ENCODE measurements at places on chromosomes 1 and 21.

DNA sequence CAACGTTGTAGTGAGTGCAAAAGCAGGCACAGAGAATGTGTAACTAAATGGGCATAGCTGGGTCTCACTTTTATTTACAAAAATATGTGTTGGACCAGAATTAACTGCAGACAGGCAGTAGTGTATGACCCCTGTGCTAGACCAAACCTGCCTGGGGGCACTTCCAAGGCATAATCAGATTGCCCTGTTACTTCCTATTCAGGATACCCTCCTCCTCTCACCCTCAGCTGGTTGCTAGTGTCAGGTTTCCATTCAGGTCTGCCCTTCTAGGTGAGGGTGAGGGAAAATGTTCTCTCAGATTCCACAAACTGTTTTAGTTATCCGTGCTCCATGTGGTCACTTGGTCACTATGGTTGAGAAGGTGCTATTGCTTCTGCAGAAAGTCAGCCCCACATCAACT is 387.3 kb downstream of the LMX1A start:
- no peak for DNase-seq

DNA sequence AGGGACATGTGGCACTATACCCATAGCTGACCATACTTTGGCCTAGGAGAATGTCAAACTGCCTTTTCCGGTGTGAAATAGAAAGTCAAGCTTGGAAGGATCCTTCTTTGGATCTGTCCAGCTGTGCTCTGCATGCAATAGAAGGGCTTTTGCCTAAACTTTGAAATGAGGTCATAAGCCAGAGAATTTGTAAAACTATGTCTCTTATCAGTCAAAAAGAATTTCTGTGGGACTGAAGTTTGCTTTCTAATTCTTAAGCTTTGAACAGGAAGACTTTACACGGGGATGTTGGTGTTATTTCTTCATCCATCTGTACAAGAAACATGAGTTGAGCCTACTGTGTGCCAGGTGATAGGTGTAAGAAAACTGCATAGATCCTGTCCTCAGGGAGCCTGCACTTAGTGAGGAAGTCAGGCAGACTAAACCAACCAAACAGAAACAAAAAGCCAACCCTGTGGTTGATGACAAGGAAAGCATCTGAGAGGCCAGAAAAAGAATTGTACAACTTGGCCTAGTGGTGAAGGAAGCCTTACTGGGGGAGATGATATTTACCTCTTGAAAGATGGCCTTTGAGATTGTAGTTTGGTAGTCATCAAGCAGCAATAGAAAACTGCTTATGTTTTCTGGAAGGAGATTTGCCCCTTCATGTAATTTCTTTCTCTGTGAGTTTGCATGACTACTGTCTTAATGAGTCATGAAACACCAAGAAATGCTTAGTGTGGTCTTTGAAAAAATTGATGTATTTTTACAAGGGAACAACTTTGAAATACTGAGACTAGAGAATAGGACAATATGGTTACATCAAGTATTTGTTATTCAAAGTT is 24.8 kb downstream of the TGFB2 start:
- DNase-seq, result no peak

DNA sequence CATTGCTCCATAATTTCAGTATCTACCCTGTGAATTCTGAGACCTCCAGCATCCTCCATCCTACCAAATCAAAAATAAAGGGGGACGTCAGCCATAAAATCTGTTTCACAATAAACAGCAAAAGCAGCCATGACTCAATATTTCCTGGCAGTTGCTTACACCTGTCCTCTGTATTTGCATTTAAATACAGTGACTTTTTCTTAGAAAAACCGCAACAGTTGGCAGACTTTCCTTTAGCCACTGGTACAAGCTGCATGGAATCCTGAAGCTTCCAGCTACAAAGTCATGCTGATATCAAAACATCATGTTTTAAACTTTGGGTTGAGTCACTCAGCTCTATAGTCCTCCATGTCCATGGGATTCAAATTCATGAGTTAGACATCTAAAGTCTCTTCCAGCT is 278.0 kb upstream of the KAZN start:
- no peak for DNase-seq

DNA sequence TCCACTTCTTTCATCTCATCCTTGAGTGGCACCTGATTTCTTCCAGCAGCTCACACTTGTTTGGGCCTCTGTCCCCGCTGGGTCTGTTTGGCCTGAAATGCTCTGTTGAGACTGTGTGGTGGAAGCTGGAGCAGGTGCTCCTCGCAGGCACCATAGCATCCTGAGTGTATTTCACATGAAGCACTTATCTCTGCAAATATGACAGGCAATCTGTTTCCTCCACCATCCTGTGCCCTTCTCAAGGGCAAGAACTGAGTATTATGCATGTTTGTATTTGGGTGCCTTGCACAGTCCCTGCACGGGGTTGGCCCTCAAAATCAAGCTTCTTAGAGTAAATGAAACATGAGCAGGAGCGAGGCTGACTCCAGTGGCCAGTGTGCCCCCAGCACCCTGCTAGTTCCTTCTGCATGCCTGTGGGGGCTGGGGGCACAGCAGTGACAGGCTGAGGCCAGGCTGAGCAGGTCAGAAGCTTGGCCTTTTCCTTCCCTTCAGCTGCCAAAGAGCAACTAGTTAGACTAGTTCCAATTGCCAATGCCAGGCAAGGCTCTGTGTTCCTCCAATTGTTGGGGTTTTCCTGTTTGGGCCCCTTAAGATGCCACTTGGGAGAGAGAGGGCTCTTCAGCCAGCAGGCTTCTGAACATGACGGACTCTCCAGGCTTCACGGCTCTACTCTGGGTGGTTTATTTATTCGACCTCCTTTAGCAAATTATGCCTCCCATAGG is 129.6 kb upstream of the ATP1A1 start:
- no peak for DNase-seq

DNA sequence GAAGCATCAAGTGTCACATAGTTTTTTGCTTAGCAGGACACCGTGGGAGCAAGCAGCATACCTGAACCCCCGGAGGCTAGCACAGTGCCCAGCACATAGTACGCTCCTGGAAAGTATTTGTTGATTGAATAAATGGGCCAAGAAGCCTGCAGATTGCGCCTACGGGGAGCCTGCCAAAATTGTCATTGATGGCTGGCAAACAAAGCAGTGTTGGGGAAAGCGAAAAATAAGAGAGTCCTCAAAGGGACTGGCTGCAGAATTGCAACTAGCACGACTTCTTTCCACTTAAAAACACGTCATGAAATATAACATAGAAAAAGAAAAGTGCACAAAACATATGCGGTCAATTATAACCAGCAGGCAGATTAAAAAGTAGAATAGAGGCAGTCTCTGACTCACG is 125.2 kb upstream of the GALNT2 start:
- DNase-seq, result no peak

DNA sequence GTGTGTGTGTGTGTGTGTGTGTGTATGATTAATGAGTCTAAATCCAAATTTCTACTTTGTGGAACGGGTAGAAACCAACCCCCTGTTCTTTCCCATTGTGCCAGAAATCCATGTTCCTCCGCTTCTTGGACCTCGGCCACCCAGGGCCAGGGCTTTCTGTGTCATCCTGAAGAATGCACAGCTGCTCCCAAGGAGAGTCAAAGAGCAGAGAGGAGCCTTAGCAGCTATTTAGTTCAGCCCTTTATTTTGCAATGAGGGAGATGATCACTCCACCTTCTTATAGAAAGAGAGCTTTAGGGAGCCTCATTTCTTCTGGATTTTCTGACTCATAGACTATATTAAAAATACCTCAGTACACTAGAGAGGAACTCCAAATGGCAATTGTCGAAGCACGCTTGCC is 489.3 kb upstream of the VAMP3 start:
- no peak for DNase-seq

DNA sequence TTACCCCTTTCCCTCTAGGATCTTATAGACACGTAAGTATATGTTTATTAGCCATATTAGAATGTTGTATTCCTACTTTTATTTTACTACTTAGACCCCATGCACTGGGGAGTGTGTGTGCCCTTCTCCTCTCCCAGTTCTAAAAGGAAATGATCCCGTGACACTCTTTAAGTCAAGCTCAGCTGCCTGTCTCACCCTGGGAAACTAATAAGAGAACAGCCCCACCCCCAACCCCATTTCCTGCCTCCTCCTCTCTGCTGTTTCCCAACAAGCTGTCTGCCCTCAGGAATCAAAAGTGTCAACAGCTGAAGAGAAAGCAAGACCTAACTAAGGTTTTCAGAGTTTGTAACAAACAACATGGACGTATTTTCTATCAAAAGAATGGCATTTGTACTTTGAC is 92.6 kb upstream of the VAV3 start:
- DNase-seq, result no peak

DNA sequence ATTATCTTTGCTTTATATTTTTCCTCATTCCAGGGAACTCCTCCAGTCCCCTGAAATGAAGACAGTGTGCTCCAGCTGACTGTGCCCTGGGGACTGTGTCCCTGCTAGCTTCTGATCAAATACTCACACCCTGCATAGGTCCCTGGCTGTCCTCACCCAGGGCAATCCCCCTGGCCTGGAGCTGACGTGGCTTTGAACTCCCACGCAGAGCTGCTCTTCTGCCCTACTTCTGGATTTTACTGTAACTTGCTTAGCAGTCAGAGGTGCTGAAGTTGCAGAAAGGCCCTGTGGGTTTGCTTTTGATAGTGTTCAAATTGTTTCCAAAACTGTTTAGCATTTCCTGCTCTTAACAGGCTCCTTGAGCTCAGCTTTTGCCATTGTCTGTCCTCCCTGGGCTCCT is 186.5 kb downstream of the FASLG start:
- DNase-seq, result no peak

GRCh38 chr1:2311184-2312032 is 79.9 kb downstream of the MORN1 start:
- DNase-seq, result no peak

DNA sequence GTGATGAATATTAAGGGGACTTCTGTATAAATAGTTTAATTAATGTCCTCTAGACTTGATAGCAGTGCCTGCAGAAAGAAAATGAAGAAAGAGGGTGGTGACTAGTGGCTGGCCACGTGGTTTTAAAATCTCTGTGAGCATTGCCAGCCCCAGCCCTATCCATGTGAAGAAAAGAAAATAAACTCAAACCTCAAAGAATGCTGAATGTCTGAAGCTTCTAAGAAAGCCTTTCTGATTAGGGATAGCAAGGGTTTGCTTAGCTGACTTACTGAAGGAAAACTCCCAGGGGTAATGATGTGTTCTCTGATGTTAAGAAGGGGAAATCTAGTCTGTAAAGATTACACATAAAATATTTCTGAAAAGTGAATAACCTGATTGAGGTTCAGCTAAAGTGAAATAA is 31.8 kb downstream of the ADGRL2 start:
- DNase-seq, result no peak

DNA sequence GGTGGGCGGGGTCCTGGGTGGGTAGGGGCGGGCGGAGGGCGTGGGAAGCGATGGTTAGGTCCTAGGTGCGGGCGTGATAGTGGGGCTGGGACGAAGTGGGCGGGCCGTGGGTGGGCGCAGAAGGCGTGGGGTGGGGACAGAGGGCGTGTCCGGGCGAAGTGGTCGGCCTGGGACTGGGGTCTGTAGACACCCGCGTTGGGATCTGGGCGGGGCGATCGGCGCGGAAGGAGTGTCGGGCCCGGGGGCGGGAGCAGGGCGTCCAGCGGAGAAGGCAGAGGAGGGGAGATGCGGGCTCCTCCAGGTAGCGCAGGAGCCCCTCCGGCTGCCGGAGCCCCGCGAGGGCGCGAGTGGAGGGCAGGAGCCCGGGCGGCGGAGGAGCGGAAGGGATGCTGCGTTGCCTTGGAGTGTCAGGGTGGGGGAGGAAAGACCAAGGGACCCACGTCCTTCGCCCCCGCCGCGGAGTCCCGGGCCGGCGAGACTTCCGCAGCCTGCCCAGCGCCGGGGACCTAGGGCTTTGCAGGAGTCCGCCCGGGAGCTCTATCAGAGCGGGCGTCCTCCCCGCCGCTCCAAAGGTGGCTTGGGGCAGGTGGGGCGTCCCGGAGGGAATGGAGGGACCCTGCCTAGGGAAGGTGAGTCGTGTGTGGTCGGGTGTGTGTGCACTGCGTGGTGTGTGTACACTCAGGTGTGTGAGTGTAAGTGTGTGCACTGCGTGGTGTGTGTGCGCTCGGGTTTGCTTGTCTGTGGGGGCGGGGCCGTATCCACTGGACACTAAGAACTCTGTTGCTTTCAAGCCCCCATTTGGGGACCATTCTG is 27.0 kb upstream of the PRSS38 start:
- DNase-seq, result no peak

- no peak for DNase-seq
Measured at GRCh38 chr1:227884370-227885134, 63.2 kb downstream of the WNT9A start.

GRCh38 chr1:54927472-54928240 is 40.7 kb upstream of the DHCR24 start:
- no peak for DNase-seq

DNA sequence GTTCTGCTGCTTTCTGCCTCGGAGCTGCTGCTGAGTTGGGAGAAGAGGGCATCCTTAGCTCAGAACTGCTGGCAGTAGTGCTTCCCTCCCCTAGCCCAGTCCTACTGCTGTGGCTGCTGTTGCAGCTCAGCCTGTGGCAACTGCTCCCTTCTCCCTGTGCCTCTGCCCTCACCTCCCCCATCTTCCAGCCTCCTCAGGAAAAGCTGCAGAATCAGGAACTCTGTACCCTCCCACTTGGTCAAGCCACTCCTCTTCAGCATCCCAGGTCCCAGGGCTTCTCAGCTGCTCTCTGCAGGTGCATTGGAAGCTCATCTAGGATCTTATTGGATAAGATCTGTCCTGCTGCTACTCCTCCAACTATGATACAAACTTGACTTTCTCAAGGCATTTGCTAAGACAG is 316.7 kb downstream of the BRINP2 start:
- no peak for DNase-seq

- no peak for DNase-seq
Measured at GRCh38 chr1:1236945-1237873, 5.2 kb downstream of the B3GALT6 start.

DNA sequence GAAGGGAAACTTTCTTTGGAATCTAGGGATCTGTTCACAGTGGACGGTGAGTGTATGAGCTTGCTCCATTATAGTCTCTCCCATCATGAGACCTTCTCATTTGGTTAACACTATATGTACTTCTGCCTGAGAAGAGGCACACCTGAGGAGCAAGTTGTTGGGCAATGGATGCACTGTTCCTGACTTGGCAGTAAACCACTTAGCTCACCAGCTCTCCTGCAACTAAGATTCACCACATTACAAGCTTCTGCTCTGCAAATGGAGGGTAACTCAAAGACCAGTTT is 10.2 kb downstream of the MACF1 start:
- no peak for DNase-seq

GRCh38 chr1:1921901-1922701 is 3.0 kb upstream of the TMEM52 start:
- no peak for DNase-seq

DNA sequence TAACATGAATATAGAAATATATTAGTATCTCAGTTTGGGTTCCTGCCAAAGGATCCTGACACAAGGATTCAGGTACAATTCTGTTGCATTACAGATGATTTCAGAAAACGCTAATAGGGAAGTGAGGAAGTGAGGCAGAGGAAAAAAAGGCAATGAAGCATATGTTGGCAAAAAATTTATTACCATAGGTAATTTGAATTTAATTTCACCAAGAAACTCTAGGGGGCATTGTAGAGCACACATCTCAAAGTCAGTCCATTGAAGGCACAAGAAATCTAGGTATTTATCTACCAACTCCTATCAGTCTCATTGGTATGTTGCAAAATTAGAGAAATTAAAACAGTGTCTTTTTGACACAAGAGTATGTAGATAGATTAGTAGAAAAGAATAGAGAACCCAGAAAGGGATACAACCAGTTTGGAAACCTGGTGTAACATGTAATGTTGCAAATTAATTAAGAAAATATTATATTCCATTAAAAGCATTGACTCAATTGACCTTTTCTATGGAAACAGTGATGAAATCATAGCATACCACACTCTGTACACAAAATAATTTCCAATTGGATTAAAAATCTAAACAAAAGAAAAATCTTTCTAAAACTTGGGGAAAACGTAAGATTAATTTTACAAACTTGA is 104.9 kb upstream of the SNX7 start:
- DNase-seq, result no peak

GRCh38 chr1:176994931-176995596 is 169.4 kb downstream of the ASTN1 start:
- DNase-seq, result no peak
